ENCODE measurements at places on chromosomes 12 and 14. TPM values are rescaled to one million over a fixed set of nuclear protein-coding genes. Genes with fewer than 3 reads are reported as not detected.

LHX5 gene
- not detected for total RNA-seq

RASSF3 gene
- 9.1 TPM for total RNA-seq

MORN3 gene
- total RNA-seq: 0.23 TPM

PGF gene
- 2.6 TPM for total RNA-seq

GRCh38 chr14:67411820-67412421 is at the start of gene PLEK2:
Gene PLEK2 (minus strand): TSS chr14:67412165. CDS start chr14:67412059, 106 bp downstream.
- no peak for DNase-seq

- DNase-seq: no peak
Observed at GRCh38 chr12:89962648-89963047, 254.0 kb upstream of the ATP2B1 start.

- DNase-seq: peak; percentile 88
Observed at GRCh38 chr12:67517181-67517887, 131.2 kb upstream of the DYRK2 start.

- no peak for DNase-seq
Observed at GRCh38 chr12:94122591-94122990, 25.8 kb upstream of the PLXNC1 start.

DNA sequence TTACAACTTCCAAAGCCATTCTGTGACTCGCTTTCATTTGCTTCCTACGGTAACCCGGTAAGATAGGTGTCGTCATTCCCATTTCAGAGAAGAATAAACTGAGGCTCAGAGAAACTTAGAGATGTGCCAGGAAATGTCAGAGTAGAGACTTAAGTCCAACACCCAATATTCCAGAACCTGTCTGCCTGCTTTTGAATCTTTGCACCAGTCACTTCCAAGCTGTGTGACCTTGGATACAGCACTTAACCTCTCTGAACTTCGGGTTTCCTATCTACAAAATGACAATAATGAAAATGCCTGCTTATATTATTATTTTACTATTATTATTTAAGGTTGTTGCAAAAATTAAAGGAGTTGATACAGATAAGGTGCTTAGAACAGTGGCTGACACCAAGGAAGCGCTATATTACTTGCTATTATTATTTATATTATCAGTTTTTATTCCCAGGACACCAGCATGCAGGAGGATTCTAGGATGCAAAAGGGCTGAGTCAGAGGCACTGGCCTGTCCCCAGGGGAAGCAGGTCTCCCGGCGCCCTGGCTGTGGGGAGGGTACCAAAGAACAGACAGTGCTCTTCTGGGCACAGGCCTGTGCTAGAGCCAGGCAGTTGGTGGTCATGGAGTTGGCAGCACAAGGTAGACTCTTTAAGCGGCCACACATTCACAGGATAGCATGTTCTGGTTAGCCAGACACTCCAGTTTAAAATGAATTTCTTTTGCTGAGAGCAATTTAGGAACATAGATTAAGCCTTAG is 5.4 kb downstream of the HSPB8 start:
- DNase-seq: no peak

DNA sequence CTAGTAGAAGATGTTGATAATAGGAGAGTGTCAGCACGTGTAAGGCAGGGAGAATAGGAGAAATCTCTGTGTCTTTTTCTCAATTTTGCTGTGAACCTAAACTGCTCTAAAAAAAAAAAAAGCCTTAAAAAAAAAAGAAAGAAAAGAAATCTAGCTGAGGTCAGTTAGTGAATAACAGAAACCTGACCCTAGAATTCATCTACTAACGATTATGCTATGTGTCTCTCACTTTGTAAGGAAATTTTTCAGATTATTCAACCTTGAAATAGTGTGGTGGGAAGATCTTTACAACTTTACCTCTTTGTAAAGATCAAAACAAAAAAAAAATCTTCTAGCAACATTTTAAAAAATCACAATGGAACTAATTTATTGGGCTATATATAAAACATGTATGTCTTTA is 995.7 kb downstream of the GALC start:
- no peak for DNase-seq

DNA sequence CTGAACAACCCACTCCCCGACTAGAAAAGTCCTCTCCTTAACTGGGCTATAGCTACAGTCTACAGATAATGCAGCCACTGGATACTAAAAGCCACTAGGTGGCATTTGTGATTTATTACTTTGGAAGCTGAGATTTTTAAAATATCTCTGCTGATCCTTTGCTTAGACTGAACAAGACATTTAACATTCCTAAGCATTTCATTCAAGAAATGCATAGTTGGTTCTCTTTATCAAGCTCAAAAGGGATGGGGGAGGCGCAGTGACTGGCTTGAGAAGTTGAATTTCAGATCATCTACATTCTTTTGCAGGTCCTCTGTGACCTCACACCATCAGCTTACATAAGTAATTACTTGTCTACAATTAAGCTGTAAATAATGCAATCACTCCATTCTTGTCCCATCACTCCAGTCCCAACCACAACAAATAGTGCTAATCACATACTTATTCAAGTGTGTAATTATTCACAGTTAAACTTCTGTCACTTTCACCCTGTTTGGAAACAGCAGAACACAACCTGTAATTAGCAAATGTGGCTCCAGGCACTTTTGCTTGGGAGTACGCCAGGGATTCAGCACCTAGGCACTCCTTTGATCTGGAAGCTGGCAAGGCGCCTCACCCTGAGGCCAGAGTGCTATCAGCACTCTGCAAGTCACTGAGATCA is 203.6 kb downstream of the NOVA1 start:
- no peak for DNase-seq

DNA sequence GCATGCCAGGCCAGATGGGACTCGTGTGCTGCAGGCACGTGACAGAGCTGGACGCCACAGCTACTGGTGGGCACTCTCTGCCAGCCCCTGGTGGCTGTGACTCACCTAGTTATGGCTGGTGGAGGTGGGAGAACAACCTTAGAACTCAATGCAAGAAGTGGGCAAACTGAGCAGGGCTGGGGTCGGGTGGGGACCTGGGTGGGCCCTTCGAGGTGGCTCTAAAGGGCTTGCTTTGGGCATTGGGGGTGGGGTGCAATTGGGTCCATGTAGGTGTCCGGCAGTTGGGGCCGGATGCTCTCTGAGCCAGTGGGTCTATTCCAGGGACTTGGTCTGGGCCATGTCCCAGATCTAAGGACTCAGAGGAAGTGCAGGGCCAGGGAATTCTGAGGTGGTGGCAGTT is 5.1 kb upstream of the SERPINA12 start:
- no peak for DNase-seq

DNA sequence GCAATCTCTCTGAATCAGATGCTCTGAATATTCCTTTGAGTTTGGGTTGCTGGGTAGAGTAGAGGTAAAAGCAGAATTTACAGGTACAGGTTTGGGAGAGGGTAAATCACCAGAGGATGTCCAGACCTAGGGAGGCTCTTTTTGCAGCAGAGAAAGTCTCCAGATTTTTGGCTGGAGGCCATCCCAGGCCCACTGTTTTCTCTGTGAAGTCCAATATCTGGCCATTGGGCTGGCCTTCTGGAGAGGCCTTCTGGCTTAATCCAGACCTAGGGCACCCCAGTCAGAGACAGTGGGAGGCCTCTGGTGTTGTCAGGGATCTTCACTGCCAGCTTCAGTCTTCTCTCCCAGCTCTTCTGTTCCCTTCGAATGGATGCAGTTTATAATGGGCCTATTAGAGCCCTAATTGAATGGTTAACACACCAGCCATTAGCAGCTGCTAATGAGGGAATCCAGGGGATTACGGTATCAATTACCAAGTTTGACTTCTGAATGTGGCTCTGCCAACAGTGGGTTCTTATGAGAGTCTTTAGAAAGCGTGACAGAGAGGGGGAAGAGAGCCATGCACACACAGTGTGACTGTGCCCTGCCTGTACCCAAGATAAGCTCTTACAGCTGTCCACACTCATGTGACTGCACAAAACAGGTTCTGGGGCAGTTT is 183.1 kb downstream of the EMP1 start:
- DNase-seq: no peak

GRCh38 chr14:63267171-63267570 is 51.6 kb downstream of the GPHB5 start:
- DNase-seq: no peak
